ENCODE measurements at places on chromosomes 7 and 10.

DNA sequence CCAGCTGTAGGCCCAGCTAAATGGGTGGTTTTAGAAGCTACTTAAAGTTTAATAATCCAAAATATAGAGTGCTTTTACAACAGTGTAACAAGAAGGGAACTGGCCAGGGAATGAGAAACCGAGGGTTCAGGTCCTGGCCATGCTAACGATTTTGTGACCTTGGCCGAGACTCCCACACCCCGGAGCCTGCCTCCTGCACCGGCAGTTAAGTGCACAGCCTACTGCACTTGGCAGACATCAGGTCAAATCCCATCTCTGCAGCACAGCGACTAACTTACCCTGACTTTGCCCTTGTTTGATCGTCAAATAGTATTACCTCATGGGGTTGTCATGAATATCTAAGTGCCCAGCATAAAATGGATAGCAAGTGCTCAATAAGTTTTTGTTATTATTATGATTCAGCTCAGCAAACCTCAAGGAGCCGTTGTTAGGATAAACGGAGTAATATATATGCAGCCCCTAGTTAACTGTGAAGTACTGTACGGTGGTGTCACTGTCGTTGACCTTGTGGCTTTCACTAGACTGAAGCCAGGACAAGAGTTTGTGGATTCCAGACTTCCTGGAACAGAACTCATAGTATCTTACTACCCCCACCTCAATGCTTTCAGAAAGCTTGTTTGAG, 35.5 kb downstream of the LYZL1 start:
- DNase-seq, result no peak

DNA sequence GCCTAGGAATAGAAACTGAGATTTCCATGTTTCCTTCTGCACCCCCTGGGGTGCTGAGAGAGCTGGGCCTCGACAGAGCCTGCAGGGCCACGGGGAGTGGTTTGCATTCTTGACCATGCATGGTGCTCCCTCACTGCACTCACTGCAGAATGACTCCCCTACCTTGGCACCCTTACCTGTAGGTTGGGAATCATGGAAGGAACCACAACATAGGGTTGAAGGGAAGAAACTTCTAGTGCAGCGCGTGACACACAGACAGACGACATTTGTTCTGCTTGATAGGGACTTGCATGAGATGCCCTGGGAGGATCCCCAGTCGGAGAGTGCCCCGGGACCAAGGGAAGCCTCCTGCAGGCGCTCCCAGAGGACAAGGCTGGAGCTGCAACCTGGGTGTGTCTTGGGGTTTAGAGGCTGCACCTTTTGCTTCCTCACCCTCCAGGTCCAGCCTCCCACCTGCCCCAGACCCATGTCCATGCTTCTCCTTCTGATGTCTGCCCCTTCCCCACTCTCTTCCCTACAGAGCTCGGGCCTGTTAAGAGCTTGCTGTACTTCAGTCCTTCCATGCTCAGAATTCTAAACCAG, 245.2 kb downstream of the ABCA13 start:
- DNase-seq, result no peak

- no peak for DNase-seq
Observed at GRCh38 chr7:55996856-55997500, 32.6 kb downstream of the NIPSNAP2 start.

GRCh38 chr7:47254081-47254977, 327.6 kb downstream of the TNS3 start:
- peak; percentile 66 for DNase-seq

GRCh38 chr10:89262086-89263051, 10.8 kb upstream of the LIPA start:
- DNase-seq, result no peak

DNA sequence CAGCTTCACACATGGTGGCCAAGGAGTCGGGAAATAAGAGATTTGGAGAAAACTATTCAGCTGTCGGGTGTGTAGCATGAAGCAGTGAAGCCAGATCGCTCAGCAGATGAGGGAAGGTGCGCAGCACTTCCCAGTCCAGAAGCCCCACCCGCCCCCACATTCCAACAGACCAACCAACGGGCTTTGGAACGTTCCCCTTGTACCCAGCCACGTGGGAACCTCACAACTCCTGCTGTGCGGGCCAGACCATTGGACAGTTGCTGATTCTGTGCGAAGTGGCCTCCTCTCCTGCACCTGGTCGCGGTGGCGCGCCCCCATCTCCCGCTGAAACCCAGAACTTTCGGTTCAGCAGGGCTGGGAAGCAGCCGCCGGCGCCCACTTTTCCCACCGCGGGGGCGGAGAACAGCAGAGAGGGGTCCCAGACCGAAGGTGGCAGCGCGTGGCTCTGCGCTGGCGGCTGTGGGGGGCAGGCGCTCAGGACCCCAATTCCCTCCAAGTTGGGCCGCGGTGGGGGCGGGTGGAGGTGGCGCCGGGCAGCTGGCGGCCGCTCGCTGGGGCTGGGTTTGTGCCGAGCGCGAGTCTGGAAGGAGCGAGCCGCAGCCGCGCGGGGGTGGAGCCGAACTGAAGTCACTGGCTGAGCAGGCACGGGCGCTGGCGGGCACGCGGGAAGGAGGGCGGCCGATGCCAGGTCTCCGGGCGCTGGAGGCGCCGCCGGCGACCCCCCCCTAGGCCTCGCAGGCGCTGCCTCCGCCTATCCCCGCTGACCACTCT, 1301.5 kb upstream of the SORCS1 start:
- no peak for DNase-seq

GRCh38 chr7:79063019-79063698, 390.3 kb downstream of the MAGI2 start:
- DNase-seq, result no peak
